ENCODE measurements at places on chromosomes 5 and 9.

DNA sequence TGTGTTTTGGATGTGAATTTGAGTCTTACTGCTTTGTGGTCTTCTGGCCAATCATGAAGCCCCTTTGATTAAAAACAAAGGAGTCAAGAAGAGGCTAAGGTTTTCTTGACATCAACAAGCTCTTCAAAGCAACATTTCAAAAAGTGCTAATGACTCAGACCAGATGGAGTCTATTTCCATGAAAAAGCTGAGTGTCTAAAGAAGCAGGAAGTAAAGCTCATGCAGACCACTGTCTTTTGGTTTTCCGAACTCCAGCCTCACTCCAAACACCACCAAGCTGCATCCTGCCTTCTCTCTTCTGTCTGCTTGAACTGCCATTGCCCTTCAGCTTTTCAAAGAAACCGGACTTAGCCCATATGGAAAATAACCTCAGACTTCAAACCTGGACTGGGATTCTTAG lies 115.2 kb downstream of the PRDM6 start:
- DNase-seq, result no peak

GRCh38 chr9:135949501-135950134 lies 11.6 kb downstream of the UBAC1 start:
- no peak for DNase-seq

- no peak for DNase-seq
These were observed 408.7 kb downstream of the ARHGEF28 start for GRCh38 chr5:74034733-74035132.

GRCh38 chr5:168793841-168794837 lies 215.0 kb upstream of the PANK3 start:
- DNase-seq, result no peak

DNA sequence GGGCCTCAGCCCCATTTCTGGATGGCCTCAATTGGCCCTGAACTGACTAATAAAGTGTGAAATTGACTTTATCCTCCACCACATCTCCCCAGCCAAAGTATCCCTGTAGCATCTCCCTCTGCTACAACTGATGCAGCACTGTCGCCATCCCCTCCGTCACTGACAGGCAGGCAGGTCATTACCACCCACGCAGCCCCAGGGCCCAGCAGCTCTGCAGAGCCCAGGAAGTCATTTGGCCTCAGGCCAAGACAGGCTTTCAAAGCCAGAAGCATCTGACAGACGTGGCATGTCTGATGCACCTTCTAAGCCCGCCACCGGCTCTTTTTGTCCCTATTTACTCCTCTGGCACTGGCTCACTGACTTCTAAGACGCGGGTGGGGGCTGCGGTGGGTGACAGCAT lies 65.3 kb downstream of the ARHGEF37 start:
- no peak for DNase-seq

DNA sequence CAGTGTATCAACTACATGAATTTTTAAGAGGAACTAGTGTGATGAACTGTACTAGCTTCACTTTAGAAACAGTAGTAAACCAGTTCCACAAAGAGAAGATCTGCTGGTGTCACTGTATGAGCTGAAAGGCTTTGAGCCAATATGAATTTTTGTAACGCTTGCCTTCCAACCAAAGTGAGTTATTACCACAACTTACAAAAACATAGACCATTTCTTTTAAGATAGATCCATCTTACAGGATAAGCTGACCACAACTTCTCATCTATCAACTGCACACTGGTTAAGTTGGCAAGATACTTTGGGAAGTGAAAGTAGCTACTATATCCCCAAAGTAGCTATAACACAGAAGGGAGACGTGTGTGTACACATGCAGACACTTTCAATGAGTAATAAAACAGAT lies 849.6 kb upstream of the DMAC1 start:
- DNase-seq, result no peak

GRCh38 chr5:42621242-42621641 lies 135.4 kb upstream of the CCDC152 start:
- DNase-seq, result no peak

DNA sequence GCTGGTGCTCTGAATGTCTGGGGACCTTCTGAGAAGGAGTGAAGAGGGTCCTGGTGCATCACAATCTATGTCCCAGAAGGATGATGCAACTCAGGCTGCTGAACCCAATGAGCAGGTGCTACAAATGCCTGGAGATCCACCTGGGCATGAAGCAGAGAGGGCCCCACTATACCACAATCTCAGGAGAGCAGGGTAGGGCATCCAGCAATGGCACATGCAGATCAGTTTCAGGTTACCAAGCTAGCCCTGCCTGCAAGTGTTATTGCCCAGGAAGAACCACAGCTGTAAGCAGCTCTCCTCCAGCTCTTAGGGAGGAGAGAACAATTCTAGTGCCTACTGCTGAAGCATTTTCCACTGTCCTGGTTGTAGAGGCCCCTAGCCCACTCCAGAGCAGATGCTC lies 389.2 kb upstream of the TNC start:
- no peak for DNase-seq

GRCh38 chr9:125551781-125552180 lies 155.2 kb downstream of the MAPKAP1 start:
- no peak for DNase-seq

GRCh38 chr5:172932313-172933017 lies 26.8 kb upstream of the RPL26L1 start:
- no peak for DNase-seq

- no peak for DNase-seq
These were observed 85.0 kb upstream of the COL5A1 start for GRCh38 chr9:134556531-134557068.

GRCh38 chr9:37618817-37619216 lies 26.4 kb upstream of the TOMM5 start:
- peak; percentile 15 for DNase-seq

GRCh38 chr9:70589571-70590314 lies 175.3 kb upstream of the KLF9 start:
- DNase-seq, result peak; percentile 53

GRCh38 chr9:34507556-34507955 lies 15.2 kb downstream of the ENHO start:
- no peak for DNase-seq

DNA sequence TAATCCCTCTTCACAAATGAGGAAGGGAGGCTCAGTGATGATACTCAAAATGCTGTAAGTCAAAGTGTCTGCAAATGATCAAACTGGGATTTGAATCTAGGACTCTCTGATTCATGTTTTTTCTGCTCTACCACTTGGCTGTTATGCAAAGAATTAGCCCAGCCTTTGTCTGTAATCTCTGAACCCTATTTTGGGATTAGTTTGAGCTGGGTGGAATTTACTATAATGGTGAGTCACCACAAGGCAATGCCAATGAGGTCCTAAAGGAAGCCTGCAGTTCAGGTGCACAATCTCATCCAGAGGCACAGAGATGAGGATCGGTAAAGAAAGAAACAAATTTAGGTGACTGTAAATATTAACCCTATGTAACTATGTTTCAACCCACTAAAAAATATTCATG lies 29.2 kb downstream of the RFK start:
- DNase-seq, result no peak

DNA sequence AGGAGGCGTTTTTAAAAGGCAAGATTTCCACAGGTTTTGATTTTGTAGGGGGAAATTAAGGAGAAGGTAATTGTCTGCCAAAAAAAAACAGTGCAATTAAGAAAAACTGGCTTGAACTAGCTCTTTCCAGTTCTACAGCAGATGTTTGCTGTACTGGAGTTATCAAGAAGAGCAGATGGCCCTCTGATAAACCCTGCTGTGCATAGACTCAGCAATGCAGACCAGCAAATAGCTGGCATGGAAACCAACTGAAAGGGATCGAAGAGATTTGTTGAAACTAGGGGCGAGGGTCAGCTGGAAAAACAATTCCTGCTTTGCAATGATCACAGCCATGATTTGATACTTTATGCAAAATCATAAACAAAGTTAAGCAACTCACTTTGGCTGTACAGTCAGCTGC lies 17.8 kb upstream of the BHMT start:
- no peak for DNase-seq

DNA sequence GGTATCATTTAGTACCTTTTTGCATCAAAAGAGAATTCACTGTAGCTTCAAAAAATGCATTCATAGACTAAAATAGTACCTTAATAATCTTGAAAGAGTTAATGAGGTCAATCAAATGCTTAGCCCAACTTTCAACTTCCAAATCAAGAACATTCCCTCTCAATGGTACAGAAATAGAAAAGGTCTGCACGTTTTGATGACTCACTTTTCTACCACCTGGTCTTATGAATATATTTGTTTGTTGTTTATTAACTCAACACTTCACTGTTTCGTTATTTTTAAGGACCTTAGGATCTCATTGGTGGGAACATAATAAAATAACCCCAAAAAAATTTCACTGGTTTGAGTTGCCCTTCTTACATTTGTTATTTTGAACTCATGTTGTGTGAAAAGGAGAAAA lies 229.5 kb downstream of the MEF2C start:
- no peak for DNase-seq

GRCh38 chr9:77747163-77747562 lies 99.0 kb upstream of the GNA14 start:
- DNase-seq, result peak; percentile 1

DNA sequence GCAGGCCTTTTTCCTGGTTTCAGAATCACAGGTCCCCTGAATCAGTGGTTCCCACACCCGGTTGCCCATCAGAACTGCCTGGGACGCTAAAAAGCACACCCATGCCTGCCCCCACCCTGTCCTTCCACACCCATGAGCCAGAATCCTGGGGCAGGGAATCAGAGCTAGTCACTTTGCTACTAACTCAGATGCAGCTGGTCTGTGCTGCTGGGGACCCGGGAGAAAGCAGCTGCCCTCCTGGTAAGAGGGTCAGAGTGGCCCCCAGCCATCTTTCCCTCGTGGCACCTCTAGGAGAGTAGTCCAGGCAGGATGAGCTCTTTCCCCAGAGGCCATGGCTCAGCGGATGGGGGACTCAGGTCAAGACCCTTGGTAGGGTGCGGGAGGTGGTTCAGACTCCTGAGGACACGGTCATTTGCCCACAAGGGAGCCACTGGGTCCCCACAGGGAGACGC lies 11.3 kb upstream of the NUP214 start:
- no peak for DNase-seq

DNA sequence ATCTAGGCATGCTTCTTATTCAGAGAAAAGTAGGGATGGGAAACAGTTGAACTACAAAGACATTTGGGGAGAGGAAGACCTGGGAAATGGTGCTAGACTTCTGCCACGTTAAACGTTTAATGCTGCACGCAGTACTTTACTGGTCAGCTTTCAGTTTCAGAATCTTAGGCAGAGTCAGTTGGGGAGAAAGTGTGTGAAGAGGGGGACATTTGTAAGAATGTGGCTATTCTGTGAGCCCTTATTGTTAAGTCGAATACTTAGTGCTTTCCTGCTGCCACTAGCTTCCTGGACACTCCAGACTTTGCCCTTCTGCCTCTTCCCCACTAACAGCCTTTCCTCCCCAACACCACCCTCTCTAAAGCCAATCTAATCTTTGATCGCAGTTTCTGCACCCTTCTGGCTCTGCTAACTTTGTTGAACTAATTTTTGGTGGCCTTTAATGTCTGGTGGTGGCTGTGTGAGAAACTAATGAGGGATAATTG lies 6.1 kb downstream of the CYSTM1 start:
- no peak for DNase-seq

GRCh38 chr5:35125746-35126145 lies 78.0 kb upstream of the AGXT2 start:
- DNase-seq, result no peak

DNA sequence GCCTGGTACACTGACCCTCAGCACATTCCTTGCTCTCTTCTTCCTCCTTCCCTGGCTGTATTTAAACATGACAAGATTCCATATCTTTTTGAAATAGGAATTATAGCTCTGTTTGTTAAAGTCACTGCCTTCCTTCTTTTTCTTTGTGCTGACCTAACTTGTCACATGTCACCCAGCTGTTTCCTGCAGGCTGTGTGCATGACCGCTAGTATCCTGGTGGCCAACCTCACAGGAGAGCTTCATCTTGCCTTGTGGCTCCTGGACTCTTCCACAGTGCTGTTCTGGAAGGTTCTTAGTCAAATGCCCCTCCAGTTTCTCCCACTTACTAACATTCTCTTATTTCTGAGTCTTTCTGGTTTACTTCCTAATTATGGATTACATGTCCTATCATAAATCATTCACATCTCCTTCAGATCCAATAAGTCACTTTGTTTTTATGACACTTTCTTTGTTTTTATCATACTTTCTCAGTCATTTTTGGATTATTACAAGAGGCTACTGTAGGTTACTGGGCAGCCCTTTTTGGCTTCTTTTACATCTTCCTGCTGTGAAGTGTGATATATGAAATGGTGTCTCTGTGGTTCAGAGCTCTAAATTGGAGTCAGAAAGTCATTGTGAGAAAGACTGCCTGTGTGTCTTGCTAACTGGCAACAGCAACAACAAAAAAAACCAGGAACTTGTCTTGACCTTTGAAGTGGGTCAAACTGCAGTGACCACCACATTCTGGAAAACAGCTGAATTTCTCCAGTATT lies 463.6 kb upstream of the DAP start:
- no peak for DNase-seq

GRCh38 chr9:104232781-104233341 lies 138.8 kb downstream of the SMC2 start:
- DNase-seq, result peak; percentile 23

DNA sequence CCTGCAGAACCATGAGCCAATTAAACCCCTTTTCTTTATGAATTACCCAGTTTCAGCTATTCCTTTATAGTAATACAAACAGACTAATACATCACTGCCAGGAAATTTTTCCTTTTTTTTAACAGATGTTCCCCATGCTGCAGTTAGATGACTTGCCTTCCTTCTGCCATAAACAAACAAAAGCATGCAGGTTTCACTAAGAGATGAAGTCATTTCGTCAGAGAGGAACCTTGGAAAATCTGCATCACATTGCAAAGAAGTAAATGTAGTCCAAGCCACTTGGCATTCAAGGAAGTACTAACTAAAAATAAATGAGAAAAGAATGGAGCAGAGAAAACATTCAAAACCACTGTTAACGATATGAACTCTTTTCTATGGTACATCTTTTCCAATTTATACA lies 194.1 kb upstream of the EFNA5 start:
- DNase-seq, result no peak

- DNase-seq, result no peak
These were observed 123.1 kb downstream of the TLE4 start for GRCh38 chr9:79694676-79695400.

DNA sequence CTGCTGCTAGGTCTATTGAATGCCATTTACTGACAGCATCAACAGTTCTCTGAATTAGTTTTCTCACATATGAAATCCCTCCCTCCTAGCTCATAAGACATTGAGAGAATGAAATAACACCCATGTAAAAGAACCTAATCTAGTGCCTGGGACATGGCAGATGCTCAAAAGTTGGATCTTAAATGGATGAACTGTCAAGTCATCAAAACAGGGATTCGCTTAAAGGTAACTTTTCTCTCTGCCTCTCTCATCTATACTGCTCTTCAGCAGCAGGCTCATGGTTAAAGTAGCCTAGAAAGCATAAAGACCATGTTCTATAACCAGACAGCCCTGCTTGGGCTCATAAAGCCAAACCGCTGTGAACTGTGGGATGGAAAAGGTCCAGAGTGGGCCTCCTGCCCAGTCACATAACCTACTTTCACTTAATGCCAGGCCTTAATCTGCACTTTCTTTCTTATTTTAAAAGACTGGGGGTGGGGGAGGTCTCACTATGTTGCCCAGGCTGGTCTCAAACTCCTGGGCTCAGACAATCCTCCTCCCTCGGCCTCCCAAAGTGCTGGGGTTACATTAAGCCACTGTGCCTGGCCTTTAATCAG lies 3.7 kb downstream of the TMEM245 start:
- DNase-seq, result no peak

GRCh38 chr5:170751631-170752030 lies 31.9 kb upstream of the GABRP start:
- no peak for DNase-seq

All from amniotic stem cell (primary cell).